ENCODE measurements at places on chromosomes 16 and 17.

DNA sequence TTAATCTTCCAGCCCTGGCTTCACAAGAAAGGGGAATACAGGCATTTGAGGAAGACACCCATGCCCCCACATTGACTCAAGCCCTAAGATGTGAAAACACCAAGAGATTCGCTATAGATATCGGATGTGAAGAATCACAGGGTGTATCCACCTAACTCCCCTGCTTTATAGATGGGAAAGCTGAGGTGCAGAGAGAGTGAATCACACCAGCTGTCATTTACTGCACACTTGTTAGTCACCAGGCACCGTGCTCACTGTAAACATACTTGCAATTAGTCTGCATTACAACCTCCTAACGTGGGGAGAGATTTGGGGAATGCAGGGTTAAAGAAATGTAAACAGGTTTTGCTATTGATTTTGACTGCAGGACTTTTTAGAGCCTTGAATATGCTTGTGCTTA, 325.5 kb downstream of the C16orf95 start:
- no peak for DNase-seq

DNA sequence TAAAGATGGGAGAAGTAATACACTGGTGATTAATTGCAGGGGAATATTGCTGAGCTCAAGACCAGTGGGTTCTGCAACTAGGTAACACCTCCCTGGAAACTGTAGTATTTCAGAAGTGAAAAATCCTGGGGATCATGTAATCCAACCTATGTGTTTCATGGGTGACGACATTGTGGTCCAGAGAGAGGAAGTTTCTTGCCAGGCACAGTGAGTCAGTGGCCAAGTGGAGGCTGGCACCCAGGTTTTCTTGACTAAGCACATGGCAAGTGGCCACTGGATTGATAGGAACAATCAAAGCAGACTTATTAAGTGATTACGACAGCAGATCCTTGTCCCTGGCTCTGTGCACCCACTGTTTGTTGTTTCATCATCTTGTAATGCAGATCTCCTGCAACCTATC, 14.6 kb upstream of the CIITA start:
- DNase-seq, result peak; percentile 88

GRCh38 chr17:45155029-45155428, 6.6 kb upstream of the HEXIM2 start:
- DNase-seq, result no peak

DNA sequence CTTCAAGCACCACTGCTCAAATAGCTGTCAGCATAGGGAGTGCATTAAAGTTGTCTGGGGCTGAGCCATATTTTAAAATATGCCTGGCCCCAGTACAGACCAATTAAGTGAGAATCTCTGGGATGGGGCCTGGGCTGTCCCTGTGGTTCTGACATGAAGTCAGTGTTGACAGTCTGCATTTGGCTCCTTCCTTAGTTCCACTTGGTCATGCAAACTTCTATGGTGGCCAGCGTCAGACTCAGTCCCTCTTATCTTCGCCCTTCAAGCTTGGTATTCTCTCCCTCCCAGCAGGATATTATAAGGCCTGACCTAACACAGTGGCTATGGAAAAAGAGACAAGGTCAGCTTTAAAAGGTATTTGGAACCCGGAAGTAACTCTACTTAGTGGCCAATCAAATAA, 177.2 kb downstream of the PMP22 start:
- no peak for DNase-seq

DNA sequence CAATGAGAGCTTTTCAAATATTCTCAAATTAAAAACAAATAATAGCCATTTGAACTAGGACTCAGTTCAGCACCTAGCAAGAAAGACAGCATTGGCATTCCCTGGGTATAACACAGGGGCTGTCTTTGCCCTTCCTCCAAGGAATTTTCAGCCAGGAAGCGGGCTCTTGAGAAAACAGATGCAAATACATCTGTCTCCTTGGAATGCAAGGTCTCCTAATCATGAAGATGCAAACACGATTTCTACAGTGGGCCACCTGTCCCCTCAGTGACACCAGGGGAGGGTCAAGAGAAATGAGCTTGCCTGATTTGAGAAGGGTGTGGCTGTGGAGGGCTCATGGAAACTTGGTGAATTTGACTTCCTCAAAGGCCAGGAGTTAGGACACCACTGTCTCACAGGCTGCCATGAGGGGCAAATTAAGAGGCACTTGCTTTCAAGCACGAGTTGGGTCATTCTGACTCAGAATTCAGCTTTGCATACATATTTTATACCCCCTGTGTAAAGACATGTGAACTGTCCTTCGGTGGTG, 24.5 kb upstream of the SUPT4H1 start:
- DNase-seq, result no peak

DNA sequence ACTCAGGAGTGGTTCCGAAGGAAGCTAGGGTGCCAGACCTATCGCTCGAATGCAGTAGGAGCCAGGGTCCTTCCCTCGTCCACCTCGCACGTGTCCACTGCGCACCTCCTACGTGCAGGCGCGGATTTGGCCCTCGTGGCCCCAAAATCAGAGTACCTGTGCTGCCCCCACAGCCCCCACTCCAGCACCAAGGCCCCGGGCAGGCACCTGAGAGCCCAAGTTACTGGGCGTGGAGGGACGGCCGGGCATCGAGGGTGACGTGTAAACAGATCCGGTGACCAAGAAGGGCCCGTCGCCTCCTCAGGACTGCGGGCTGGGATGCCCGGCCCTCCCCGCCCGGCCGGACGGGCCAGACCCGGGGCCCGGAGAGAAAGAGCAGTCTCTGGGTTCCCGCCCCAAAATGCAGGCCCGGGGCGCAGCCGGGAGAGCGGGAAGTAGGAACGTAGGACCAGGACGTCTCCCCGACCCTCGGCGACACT, 492 bp downstream of the SLC25A39 start:
- DNase-seq, result no peak

GRCh38 chr16:568401-569258, 1.1 kb upstream of the PIGQ start:
- no peak for DNase-seq

- no peak for DNase-seq
Measured at GRCh38 chr17:50798424-50799288, 31.3 kb upstream of the ANKRD40CL start.

GRCh38 chr16:54806378-54806777, 124.3 kb upstream of the IRX5 start:
- no peak for DNase-seq

- no peak for DNase-seq
Measured at GRCh38 chr16:26070302-26071100, 378.7 kb downstream of the HS3ST4 start.

- no peak for DNase-seq
Measured at GRCh38 chr17:72445055-72445991, 324.5 kb downstream of the SOX9 start.

GRCh38 chr17:79732804-79733691, 2.3 kb downstream of the ENPP7 start:
- peak; percentile 48 for DNase-seq

- DNase-seq, result no peak
Measured at GRCh38 chr16:976389-976931, 5.1 kb upstream of the SOX8 start.

- DNase-seq, result no peak
Measured at GRCh38 chr17:41615454-41615853, 2.9 kb upstream of the KRT16 start.

DNA sequence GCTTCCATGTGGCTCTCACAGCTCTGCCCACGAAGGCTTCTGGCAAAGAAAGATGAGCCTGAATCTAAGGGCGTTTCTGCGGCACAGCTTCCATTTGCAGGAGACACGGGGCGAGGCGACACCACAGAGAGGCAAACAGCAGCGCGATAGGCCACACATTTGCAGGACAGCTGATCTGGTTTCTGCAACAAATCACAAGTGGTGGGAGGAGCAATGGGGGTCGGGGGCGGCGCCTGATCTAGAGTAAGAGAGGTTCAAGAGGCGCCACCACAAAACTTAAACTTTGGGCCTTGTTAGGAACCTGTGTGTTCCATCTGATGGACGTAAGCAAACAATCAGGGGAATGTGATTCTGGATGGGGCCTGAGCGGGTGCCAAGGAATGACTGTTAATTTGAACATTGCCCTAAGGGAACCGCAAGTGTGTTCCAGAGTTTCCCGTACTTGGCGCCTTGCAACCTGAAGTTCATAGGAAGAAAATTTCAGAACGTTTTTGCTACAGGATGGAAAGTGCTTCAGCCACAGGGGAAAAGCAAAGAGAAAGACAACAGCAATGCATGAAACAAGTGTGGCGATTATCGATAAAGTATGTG, 18.9 kb upstream of the ENPP7 start:
- DNase-seq, result no peak

GRCh38 chr16:50771366-50771765, 29.5 kb downstream of the CYLD start:
- no peak for DNase-seq

DNA sequence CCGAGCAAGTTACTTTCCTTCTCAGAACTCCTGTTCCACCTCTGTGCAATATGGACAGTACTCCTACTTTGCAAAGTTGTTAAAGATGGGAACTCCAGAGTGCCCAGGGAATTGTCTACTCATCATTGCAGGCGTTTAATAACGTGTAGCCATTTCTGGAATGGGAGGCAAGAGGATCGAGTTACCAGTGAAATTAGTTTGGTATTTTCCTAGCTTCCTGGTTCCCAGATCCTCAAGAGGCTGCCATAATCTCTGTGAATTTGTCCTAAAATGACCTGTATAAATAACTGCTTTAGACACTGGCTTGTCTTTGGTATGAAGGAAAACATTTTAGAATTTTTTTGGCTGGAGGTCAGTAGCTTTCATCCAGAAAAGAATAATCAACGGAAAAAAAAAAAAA, 27.7 kb downstream of the WWOX start:
- DNase-seq, result no peak

DNA sequence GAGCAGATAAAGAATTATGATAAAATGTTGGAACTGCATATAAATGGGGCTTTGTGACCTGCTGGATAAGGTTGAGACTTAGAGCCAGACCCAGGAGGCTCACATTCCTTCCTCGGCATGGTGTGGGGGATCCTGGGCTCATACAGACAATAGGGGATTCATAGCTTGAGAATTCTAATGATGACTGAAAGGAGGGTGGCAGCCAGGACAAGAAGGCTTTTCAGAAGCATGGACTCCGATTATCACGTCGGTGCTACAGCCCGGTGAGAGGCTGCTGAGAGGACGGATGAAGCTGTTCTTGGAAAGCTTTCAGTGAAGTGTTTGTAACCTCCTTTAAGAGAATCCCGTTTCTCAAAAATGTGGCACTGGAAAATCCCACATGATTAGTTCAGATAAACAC, 167.2 kb downstream of the ANKFN1 start:
- no peak for DNase-seq

- DNase-seq, result no peak
Measured at GRCh38 chr17:61457226-61457983, 5.2 kb downstream of the TBX4 start.

DNA sequence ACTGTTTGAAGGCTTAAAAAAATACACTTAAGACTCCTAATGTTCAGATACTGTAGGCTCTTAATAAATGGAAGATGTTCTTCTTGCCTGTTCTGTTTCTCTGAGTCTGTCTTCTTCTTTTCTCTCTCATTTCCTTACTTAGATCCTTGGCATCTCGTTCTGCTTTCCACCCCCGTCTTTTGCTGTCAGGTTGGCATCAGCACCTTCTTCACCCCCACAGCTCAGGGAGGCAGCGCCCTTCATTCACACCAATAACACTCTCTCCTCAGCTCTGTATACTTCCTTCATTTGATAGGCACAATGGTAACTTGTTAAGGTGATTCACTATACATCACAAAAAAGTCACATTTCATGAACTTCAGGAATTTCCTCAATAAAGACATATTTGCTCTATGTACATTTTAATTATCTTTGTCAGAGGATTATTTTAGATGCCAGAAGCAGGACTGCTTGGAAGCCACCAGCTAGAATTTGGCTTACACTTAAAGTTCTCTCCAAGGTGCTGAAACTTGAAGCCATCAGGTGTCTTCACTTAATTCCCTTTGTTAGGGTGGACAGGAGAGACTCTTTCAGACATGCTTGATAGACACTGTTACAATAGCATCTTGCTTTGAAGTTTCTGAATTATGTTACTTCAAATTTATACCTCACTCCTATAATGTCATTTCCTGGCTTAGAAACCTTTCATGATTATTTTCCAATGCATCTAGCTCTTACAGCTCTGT, 670.1 kb upstream of the C16orf82 start:
- no peak for DNase-seq

- peak; percentile 83 for DNase-seq
Measured at GRCh38 chr17:72580321-72581127, 459.7 kb downstream of the SOX9 start.

DNA sequence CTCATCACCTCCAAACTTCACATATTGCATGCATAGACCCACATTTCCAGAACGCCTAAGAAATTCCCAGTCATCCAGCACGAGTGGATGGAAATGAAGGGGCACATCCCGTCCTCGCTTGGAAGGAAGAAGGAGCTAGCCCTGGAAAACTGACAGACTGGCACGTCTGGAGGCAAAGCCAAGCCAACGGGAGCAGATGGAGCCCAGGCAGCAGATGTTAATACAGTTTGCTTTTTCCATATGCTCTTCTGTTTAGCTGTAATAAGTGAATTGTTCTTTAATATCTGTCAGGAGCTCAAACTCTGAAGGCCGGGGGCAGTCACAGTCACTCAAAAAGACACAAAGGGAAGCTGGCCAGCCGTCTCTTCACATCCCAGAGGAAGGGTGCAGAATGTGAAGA, 187.7 kb downstream of the XYLT1 start:
- DNase-seq, result no peak

- no peak for DNase-seq
Measured at GRCh38 chr17:81197409-81197795, 25.4 kb downstream of the CEP131 start.

DNA sequence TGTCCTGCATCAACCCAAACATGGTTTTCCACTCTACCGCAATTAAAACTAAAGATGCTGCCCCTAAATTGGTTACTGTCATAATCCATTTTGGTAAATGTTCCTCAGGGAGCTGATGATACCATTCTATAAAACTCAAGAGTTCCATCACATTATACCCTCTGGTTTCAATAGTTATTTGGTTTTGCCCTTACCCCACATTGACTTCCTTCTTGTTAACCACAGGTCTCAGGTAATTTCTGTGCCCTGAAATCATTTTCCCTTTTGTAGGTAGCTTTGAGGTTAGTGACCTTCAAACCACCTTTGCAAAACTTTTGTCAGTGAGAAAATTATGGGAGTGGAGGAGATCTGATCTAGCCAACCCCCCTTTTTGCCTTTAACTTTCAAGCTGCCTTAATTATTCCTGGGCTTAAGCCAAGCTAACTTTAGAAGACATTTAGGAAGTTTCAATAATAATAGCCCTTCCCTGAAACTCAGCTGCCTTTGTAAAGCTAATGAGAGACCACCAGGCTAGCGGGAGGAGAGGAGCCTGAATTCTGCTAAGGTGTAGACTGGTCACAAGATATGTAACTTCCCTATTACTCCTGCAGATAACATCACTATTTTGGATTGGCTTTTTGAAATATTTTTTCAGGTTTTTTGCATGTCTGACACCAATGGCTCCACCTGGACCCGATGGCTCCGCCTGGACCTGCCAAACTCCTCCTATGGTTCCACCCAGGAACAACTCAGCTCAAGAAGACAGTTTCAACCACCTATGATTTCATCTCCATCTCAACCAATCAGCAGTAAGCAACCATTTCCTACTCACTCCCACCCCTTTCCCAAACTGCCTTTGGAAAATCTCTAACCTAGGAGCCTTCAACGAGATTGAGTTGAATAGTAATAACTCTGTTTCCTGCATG, 224.9 kb downstream of the HS3ST3B1 start:
- no peak for DNase-seq

GRCh38 chr16:68235108-68235886, 630 bp downstream of the ESRP2 start:
- no peak for DNase-seq

- no peak for DNase-seq
Measured at GRCh38 chr16:57196753-57197152, 10.6 kb downstream of the RSPRY1 start.

All from mucosa of gallbladder (tissue), 1 donor.